Left ventricle myocardium superior (tissue), 1 donor: ENCODE measurements at places on chromosomes 7 and 10.

DNA sequence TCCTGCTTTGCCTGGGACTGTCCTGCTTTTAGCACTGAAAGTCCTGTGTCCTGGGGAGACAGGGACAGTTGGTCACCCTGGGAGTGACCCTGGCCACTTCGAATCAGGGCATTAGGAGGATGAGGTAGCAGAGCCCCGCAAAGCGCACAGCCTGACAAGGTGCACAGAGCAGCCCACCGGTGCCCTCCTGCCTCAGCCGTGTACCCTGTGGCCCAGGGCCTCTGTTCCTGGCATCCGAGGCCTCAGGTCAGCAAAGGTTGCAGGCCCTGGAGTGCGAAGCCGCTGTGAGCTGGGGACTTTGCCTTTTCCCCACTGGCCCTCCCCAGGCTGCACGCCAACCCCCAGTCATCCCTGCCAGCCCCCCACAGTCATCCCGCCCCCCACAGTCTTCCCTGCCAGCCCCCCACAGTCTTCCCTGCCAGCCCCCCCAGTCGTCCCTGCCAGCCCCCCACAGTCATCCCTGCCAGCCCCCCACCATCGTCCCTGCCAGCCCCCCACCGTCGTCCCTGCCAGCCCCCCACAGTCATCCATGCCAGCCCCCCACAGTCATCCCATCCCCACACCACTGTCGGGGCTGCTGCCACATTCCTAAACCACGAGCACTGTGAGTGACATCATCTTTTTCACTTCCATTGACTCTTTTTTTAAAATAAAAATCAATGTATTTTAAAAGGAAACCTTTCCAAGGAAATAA, 91.8 kb downstream of the RGS10 start:
- peak; percentile 23 for DNase-seq

DNA sequence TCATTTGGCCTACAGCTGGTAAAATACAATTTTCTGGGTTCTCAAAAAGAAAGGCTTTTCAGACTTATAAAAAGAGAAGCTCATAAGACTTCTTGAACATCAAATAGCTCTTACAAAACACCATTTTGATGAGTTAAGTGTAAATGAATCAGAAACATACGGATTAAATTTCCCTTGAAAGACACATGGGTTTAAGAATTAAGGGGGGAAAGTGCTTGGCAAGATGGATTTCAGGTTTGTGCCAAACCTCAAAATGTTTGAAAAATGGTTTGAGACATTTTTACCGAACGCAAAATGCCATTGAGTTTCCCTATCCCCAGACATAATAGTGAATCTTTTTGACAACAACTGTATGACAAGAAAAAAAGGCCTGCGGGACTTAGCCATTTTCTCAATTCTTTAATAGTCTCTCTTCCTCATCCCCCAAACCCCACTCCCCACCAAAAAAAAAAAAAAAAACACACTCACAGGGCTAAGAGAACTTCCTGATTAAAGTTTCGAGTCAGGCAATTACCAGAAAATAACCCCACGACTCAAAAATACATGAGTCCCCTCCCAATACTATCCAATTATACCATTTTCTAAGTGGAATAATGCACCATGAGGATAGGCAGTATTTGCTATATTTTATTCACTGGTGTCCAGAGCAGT, 260.1 kb downstream of the TRIL start:
- DNase-seq, result no peak

- no peak for DNase-seq
Measured at GRCh38 chr10:111338805-111339204, 262.0 kb downstream of the ADRA2A start.

DNA sequence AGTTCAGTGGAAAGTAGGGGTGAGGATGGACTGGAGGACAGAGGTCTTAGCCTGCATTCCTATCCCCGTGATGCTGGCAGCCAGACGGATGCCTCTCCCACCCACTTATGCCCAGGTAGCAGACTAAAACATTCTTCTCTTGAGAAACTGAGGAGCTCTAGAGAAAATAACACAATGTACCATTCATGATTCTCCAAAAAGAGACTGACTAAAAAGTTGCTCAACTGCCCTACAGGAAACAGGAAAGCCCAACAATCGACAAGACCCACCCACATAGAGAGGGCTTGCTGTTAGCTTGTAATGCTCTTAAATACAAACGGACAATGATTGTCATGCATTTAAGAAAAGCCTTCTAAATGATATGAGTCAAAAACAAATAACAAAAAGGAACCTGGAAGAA, 33.2 kb upstream of the PDE1C start:
- DNase-seq, result no peak

DNA sequence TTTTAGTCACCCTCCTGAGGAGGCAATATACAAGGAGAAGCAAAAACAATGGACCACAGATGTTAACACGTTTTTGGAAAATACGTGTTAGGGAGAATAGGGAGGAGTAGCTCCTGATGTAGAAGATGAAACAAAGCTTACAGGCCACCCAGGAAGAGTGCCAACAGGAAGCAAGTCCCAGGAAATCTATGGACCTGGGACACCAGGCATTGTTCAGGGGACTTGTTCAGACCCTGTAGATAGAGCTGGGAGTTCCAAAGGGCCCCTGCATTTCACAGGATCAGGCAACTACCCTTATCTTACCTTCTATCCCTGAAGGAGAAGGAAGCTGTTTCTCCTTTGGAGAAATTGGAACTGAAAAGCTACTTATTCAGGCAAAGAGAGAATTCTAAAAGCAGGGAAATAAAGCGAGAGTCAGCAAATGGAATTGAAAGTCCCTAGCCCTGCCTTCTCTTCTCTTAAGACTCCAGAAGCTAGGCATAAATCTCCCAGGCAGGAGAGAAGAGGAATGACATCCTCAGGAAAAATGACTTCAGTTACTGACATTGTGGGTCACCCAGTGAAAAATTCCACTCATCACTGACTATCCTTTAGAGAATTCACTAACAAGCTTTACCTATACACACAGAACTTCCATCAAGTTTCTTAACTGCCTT, 77.7 kb upstream of the FAM3C start:
- DNase-seq, result no peak

GRCh38 chr10:71547876-71548846, 151.4 kb downstream of the CDH23 start:
- DNase-seq, result peak; percentile 85

DNA sequence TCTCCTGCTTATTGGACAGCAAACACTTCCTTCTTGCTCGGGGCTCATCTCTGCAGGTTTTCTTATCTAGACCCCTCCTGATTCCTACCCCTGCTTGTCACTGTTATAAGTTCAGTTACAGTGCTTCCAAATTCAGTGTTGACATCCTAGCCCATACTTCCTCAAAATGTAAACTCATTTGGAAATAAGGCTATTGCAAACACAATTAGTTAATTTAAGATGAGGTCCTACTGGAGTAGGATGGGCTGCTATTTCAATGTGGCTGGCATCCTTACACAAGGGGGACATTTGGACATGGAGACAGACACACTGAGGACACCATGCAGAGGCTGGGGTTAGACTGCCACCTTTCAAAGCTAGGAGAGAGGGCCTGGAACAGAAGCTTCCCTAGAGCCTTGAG, 85.2 kb upstream of the NPVF start:
- no peak for DNase-seq

DNA sequence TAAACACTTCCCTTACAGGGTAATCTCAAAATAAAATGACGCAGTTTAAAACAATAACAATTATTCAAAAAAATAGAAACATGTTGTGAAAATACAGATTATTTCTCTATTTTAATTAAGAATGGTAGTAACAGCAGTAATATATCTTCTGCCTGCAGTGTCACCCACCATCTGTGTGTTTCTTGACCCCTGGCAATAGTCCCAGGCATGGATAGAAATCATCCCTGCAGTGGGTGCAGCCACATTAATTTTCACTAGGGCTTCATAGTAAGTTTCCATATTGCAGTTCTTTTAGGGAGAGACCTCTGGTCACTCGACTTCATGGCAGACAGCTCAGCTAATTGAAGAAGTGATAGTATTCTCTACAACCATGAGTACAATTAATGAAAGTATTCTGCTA, 470.1 kb upstream of the TEX47 start:
- DNase-seq, result no peak

GRCh38 chr10:124665980-124666379, 78.2 kb downstream of the FAM53B start:
- peak; percentile 24 for DNase-seq
